CD4-positive, alpha-beta T cell (primary cell): ENCODE measurements at places on chromosomes 1 and 21.

GRCh38 chr1:53559391-53559815, 100.2 kb downstream of the DMRTB1 start:
- DNase-seq, result no peak

- DNase-seq, result no peak
Measured at GRCh38 chr1:161153176-161153575, 602 bp upstream of the UFC1 start.

GRCh38 chr1:101337968-101338367, 101.1 kb downstream of the S1PR1 start:
- DNase-seq, result no peak

- DNase-seq, result no peak
Measured at GRCh38 chr21:44789880-44790279, 11.7 kb downstream of the UBE2G2 start.

- no peak for DNase-seq
Measured at GRCh38 chr21:41706678-41707077, 60.2 kb downstream of the RIPK4 start.

GRCh38 chr1:92536980-92537884, 50.5 kb upstream of the GFI1 start:
- DNase-seq, result peak; percentile 88
